ENCODE measurements at places on chromosomes 4 and X.

DNA sequence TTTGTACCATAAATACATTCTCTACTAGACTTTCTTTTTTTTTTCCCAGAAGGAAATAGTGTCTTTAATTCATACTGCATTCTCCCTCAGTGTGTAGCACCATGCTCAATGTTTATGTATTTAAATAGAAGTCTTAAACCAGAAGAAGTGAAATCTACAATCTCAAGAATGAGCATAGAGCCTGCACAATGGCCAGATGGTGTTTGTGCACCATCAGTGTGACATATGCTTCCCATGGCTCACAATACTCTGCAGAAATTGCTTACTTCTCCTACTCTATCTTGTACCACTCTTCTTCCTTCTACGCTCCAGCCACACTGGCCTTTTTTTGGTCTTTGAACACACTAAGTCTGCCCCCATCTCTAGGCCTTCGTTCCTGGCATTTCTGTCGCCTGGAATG lies 2.6 kb upstream of the DOCK11 start:
- DNase-seq: no peak

DNA sequence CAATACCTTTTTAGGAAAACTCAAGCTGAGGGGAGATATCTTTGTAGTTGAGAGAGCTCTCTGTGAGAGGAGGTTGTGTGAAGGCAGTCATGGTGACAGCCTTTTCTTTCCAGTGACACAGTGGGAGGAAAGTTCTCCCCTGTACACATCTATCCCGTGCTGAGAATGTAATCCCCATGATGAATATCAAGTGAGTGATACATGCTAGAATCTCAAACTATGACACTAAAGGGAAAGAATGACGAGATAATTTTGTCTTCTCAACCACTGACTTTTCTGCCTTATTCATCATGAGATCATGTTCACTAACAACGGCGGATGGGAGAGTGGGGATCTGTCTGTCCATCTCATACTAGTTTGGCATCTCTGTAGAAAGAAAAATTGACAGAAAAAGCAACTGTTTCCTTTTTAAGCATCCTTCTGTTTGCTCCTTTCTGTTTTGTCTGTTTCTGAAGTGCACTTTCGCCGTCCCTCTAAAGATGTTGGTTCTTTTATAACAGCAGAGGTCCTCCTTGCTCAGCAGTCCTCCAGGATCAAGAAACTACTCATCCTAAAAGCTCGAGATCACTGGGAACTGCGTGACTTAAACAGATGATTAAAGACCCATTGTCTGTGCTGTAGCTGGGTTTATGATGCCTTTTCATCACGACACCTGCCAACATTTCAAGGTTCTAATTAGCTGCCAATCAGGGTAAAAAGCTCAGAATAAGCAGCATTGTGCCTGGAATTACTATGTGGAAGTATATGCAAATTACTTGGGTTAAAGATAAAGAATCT lies 137.6 kb downstream of the DCK start:
- DNase-seq: peak; percentile 91

DNA sequence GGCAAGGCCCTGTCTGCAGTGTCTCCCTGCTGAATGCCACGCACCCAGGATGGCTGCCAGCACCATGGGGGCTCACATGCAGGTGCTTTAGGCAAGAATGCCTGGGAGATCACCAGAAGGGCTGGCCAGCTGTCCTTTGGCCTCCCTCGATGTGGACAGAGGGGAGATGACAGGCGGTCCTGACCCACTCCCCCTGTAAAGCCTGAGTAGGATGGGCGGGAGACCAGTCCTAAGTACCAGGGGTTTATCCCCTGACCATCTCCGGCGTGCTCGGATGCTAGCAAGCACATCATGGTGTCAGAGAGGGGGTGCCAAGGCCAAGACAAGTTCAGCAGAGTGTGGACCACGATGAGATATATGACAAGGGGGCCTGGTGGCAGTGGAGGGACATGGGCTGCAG lies 5.3 kb downstream of the PDZD4 start:
- no peak for DNase-seq

DNA sequence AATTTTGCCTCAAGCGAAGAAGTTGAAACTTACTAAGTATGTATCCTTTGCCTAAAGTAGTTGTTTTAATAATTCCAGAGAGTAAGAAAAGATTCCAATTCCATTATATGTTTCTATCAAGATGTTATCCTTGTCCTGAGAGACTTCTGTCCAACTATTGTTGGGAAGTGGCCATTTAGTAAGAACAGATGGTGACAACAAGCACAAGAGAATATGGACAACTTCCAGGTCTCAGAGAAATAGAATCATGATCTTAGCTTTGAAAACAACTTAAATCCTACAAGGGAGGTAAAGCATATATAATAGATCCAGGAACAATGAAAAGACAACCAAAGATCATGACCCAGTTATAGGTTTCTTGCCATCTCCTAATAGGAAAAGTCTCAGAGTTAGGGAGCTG lies 486.6 kb upstream of the PCDH10 start:
- no peak for DNase-seq

DNA sequence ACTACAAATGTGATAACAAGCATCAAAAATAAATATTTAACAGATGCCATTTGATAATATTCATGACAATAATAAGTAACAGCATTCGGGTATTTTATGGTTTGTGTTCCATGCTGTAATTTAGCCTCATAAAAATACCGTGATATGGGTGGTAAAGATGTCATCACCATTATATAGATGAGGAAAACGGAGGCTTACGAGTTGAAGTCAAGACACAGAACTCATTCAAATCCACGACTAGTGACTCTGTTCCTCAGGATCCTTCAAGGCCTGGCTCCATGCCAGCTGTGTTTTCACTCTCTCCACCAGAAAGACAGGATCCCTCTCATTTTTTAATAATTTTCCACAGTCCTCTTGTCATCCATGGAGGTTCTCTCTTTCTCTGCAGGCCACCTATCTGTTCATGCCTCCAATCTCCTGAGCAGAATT lies 94.5 kb downstream of the APBB2 start:
- DNase-seq: no peak

- DNase-seq: no peak
Measured at GRCh38 chr4:91319556-91320268, 984.1 kb upstream of the GRID2 start.

DNA sequence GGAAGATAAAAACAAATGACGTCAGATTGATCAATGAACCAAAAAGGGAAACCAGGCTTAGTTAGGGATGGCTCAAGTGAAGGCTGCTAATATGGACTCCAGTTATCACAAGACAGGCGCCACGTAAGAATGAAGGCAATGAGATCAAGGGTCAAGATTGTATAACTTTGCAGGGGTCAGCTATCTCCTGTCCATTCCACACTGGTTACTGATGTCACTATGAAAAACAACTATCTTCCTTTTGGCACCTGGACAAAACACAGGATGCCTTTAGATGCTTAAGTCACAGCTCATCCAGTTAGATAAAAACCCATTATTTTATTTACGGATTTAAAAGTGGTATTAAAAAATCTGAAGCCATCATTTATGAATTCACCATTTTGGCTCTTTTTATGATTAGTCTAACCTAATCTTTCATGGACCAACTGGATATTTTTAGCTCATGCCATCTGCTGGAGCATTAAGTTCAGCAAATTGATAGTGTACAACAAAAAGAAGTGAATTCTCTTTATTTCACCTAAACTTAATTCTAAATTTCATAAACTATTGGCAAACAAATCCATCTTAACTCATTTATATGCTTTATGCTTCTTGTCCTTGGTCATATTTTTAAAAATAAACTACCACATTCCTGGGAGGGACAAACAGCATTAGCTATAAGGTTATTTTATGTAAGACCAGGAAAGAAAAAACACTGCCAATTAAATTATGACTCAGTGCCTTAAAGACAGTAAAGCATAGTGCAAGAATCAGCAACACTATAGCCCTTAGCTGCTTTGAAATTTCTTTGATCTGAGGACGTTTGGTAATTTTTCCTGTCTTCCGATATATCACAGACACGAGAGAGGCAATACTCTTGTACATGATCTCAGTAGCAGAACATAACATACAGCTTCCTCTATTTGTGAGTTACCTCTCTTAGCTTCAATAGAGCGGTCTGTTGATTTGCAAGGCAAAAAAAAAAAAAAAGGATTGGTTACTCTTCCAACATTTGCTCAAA lies 27.0 kb downstream of the DHX15 start:
- peak; percentile 59 for DNase-seq

DNA sequence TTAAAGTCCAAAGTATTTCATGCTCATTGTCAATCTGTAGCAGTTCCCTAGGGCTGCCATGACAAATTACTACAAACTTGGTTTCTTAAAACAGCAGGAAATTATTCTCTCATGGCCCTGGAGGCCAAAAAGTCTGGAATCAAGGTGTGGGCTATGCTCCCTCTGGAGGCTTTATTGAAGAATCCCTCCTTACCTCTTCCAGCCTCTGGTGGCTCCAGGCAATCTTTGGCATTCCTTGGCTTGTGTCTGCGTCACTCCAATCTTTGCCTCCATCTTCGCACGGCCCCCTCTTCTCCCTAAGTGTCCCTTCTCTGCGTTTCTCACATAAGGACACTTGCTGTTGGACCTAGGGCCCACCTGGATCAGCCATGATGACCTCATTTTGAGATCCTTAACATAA lies 170.4 kb downstream of the SMIM20 start:
- DNase-seq: no peak

DNA sequence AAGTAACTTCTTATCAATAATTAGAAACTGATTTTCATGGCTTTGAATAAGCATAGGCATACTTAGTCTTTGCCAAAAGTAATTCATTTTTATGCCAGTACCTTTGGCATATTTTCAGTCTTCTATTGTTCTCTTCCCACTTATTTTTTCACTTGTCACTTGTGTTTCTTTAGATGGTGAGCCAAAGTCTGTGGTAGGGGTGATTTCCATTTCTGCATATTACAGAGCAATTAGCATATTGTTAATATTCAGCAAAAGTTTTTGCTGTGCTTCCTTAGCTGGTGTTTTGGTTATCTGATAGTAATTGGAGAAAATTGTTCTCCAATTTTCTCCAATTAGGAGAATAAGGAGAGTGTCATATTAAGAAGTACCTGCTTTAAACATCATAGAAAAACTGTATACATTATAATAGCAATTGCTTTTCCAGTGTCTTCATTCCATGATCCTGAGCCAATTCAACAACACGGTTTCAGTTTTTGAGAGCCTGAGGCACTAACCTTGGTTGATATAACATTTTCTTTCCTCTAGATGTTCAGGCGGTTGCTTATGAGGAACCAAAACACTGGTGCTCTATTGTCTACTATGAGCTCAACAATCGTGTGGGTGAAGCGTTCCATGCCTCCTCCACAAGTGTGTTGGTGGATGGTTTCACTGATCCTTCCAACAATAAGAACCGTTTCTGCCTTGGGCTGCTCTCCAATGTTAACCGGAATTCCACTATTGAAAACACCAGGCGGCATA lies 64.7 kb downstream of the SMAD1 start:
- no peak for DNase-seq

DNA sequence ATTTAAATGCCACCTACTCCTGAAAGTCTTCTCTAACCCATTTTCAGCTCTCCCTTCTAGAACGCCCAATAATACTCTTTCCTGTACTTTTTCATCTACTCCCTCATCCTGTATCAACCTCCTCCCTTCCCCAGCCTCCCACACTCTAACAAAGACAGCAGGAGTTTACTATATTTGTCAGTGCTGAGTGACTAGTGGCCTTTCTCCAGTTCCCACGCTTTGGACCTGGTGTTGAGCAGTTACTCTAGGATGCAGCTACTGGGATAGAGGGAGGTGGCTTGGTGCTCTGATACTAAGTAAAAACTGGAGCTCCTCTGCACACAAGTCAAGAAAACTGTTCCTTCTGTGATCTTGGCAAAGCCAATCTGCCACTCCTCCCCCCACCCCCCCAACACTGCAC lies 36.1 kb upstream of the KLHL13 start:
- no peak for DNase-seq

GRCh38 chrX:85303544-85303943 lies 59.8 kb downstream of the ZNF711 start:
- DNase-seq: no peak

DNA sequence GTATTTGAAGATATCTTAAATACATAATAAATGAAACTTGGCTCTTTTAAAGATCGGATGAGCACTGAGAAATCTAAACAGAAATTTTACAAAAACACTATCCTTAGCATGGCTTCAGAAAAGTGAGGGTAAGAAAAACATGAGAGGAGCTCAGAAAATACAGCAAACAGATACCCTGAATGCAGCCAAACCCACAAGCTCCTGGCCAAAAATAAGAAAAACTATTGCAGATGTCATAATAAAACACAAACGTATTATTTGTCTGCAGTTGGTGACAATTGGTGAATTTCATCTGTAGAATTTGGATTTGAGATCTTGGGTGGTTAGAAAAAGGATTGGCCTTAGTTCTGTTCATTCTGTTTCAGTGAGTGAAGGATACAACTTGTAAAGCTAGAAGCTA lies 603.9 kb downstream of the INPP4B start:
- DNase-seq: no peak

- DNase-seq: no peak
Measured at GRCh38 chr4:7061815-7062214, 6.0 kb downstream of the GRPEL1 start.

- DNase-seq: no peak
Measured at GRCh38 chr4:111977419-111977965, 167.8 kb upstream of the FAM241A start.

DNA sequence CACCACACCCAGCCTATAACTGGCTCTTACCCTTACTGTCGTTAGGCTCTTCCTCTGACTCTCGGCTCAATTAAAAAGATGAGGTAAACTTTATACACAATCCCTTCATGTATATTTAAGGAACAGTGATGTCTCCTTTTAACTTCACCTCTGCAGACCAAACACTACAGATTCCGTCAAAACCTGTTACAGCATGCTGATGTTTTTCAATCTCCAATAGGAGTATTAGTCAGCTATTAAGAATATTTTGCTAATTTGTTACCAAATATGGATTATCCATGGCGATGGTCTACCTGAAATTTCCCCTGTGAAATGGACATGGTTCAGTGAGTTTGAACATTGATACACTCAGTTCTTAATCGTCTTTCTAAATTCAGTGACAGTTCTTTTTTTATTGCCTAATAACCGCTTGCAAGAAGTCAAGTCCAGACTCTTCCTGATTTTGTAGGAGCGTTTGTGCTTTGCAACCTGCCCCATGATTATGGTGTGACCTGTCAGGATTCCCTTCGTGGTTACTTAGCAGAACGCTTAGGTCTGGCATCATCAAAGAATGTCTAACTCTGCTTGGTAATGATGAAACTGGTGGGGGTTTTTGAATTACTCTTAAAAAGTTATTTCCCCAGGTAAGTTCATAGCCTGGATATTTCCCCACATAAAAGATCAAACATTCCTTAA lies 72.2 kb upstream of the STOX2 start:
- DNase-seq: no peak

GRCh38 chr4:127997534-127998388 lies 32.6 kb downstream of the ABHD18 start:
- peak; percentile 11 for DNase-seq

GRCh38 chr4:6546681-6547447 lies 28.1 kb upstream of the MAN2B2 start:
- DNase-seq: peak; percentile 63

GRCh38 chrX:155874571-155875244 lies 6.4 kb upstream of the VAMP7 start:
- peak; percentile 2 for DNase-seq

DNA sequence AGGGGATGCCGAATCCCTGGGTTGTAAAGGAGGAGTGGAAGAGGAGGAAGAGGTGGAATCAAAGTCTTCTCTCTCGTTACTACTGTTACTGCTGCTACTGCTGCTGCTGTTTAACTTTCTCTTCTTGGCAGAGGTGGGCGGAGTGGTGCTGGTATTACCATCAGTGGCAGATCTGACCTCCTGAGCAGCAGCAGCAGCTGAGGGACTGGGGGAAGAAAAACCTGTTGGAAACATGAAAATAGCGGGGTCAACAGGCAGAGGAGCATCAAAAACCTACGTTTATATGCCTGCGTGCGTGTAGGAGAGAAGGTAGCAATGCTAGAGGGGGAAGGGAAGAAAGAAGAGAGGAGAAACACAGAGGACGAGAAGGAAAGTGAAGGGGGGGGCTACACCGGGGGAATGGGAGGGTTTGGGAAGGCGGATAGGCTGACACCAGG lies 339 bp downstream of the CUL4B start:
- DNase-seq: peak; percentile 40
